Kidney tubule cell (primary cell): ENCODE measurements at places on chromosomes 3 and 15.

GRCh38 chr3:12325586-12326515 is 37.0 kb downstream of the PPARG start:
- DNase-seq, result no peak

DNA sequence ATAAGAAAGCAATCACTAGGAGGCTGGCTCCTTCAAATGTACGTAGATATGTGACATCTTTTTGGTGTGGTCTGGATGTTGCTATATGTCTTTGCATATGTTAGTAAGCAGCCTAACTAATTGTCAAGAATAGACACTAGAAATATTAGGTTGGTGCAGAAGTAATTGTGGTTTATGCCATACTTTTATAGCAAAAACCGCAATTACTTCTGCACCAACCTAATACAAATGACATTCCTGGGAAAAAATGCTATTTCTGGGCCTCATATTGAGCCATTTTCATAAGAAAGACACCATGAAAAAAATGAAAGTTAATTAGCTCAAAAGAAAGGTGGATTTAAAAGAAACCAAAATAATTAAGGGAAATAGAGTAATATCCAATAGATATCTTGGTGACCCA is 555.8 kb downstream of the ZNF385D start:
- no peak for DNase-seq

GRCh38 chr3:194194051-194194756 is 58.3 kb downstream of the HES1 start:
- DNase-seq, result no peak

DNA sequence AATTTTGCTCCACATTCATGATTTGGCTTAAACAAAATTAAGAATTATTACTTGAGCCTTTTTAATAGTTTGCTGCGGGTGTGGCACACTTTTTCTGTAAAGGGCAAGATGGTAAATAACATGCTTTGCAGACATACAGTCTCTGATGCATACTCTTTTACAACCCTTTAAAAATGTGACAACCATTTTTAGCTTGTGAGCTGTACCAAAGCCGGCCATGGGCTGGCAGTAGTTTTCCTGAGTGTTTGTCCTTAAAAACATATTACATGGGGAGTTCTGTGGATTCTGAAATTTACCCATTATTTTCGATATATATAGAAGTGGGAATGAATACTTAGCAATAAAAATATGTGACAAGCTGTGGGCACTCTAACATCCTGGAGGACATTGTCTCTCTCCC is 163.4 kb downstream of the FNDC3B start:
- DNase-seq, result no peak

GRCh38 chr3:41893977-41894376 is 67.9 kb downstream of the ULK4 start:
- peak; percentile 61 for DNase-seq

- peak; percentile 89 for DNase-seq
These were observed 54.4 kb upstream of the HEG1 start for GRCh38 chr3:125110016-125110875.

DNA sequence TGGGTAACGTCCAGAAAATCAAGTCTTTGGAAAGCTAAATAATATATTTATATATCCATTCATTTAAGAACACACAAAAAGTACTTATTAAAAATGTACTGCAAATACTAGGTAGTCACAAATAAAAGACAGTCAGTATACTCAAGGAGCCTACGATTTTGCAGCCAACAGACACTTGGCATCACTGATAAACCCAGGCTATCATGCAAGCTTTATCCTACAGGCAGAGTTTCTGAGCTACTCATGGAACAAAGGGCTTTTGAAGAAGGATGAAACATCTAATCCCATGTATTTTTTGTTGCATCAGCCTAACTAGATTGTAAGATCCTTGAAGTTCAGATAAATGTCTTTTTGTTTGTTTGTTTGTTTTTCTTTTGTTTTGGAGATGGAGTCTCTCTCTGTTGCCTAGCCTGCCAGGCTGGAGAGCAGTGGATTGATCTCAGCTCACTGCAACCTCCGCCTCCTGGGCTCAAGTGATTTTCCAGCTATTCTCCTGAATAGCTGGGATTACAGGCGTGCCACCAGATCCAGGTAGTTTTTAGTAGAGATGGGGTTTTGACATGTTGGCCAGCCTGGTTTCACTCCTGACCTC is 319.4 kb upstream of the MDFIC2 start:
- no peak for DNase-seq

DNA sequence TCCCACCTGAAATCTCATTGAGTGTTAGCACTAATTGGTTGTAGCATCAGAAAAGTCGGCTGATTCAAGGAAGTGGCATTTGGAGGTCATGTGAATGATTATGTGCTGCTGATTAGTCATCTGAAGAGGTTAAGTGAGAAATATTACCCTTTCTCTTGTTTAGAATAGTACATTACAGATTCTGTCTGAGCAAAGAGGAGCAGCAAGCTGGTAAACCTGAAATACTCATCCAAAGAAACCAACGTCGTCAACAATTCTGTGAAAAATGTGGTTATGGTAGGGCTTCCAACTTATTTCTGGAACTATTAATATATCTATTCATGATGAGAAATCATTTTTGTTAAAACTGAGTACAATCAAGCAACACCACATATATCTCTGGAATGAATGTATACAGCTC is 1024.9 kb downstream of the TUSC7 start:
- DNase-seq, result peak; percentile 61

GRCh38 chr3:124213641-124214040 is 221.7 kb upstream of the ROPN1 start:
- DNase-seq, result no peak

DNA sequence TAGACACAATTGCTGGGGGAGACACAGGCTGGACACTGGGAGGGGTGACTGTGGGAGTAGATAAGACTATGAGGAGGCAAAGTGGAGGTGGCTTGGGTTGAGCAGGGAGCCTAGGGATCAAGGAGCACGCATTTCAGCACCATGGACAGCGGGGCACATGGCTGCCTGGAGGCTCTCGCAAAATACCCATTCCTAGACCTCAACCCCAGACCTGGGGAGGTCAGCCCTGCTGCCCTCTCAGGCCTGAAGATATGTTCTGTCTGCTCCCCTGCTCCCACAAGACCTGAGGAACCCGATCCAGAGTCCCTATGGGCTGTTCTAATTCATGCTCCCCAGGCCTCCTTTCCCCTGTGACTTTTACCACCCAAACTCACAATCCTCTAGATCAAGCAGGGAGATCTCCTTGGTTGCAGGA is 16.0 kb upstream of the CPEB1 start:
- DNase-seq, result peak; percentile 35

DNA sequence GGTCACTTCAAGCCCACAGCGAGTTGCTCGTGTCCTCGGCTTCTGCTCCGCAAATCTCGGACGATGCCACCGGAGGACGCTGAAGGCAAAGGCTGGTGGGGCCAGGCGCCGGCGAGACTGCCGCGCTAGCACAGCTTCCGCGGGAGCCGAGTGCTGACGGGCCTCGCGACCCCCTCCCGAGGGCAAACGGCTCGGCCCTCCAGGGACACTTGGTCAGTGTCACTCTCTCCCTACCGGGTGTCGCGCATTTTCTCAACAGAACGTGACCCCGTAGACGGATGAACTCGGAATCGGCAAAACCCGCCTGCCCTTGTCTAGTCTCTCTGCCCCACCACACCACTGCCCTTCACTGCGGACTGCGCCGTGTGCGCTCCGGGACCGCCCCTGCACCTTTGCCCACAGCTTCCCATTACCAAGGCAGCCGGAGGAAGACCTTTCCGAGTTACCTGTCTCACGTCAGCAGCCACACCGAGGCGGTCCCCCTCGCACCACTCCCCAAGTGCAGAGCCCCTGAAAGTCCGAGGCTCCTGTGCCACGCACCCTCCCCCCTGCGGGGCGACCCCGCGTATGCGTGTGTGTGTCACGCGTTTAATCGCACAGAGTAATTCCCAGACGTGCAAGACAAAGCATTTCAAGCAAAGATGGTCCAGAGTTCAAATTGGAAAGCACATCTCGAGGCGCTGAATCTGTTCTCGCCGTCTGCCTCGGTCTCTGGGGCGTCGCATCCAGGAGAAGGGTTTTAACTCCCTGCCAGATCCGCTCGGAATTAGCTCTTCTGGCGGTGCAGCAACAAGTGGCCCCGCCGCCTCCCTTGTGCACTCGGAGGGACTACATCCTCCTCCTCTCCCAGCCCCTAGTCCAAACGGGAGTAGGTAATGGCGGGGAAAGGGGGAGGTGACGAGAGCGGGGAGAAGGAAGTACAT is 245.0 kb upstream of the TOPAZ1 start:
- peak; percentile 73 for DNase-seq

DNA sequence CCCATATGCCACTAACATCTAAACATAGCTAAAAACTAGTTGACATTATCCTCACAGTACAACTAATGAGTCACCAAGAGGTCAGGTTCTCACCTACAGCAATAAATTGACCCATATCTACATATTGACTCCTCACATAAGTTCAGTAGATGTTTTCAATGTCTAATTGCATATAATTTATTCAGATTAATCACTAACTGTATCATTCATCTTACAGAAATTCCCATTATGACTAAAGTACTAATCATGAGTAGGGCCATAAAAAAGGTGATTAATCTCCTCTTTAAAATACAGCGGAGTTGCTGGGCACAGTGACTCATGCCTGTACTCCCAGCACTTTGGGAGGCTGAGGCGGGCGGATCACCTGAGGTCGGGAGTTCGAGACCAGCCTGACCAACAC is 82.4 kb upstream of the ST3GAL6 start:
- DNase-seq, result peak; percentile 86

DNA sequence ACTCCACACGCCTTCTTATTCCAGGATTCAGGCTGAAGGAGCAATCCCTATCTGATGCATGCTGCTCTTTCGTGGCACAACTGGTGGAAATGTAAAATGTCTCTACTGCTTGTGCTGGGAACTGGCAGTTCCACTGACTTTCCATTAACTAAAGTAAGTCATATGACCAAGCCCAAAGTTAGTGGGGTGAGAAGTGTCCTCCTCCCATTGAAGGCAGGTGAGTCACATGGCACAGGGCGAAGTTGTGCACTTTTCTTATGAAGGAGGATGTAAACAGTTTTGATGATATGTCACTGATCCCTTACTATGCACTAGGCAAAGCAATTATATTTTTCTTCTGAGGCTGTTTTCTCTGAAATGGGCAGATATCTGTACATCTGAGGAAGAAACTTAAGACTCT is 51.6 kb downstream of the SLC7A14 start:
- peak; percentile 77 for DNase-seq

GRCh38 chr3:117059067-117059955 is 349.7 kb downstream of the TUSC7 start:
- DNase-seq, result peak; percentile 43

DNA sequence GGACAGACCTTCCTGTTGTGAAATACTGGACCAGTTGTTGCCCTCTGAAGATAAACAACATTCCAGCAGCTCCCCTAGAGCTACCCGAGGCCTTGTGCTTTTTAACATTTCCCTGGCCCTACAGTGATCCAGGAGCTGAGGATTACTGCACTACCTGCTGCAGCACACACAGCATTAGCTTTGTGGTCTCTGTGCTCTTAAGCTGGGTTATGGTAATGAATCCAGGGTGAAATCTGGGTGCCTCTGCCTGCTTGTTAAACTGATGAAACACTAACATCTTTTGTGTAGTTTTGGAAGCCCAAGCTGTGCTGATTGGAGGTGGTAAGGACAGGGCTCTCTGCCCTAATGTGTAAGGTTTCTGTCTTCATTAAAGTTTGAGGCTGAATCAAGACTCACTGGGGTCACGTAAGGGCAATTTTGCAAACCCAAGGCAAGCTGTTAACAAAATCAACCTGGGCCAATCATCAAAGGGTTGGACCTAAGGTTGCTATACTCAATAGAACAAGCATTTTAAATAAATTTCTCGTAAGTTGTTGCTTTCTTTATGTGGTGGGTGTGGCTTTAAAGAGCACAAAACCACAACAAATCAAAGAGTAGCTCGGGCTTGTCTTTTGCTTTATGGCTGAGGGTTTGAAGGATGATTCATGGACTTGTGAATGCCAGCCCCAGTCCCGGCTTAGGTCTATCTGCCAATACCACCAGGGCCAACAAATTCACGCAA is 183.9 kb downstream of the TPRG1 start:
- DNase-seq, result peak; percentile 64

GRCh38 chr3:192993411-192993810 is 75.8 kb upstream of the MB21D2 start:
- no peak for DNase-seq

DNA sequence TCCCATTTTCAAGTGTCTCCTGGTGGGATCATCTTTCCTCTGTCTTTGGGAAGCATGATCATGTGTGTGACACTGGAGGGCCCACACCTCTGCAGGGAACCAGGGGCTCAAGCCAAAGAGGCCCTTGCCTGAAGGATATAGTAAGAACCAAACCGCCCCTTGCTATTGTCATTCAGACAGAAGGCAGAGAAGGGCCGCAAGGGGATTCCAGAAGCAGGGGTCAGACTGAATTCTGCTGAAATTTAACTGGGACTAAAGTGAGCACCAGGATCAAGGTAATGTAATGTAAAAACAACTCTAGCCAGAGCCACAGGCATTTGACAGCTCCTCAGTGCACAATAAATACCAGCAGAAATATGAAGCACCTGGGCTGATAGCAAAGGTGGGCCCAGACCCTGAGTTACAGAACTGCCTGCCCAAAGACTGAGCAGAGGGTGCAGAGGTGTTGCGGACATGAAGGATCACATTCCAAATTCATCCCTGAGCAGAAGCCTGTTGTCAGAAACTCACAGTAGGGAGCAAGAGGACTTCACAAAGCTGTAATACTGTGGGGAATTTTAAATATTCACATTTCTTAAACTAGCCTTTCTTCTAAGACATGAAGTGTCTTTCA is 46.0 kb upstream of the RASGRF1 start:
- no peak for DNase-seq

DNA sequence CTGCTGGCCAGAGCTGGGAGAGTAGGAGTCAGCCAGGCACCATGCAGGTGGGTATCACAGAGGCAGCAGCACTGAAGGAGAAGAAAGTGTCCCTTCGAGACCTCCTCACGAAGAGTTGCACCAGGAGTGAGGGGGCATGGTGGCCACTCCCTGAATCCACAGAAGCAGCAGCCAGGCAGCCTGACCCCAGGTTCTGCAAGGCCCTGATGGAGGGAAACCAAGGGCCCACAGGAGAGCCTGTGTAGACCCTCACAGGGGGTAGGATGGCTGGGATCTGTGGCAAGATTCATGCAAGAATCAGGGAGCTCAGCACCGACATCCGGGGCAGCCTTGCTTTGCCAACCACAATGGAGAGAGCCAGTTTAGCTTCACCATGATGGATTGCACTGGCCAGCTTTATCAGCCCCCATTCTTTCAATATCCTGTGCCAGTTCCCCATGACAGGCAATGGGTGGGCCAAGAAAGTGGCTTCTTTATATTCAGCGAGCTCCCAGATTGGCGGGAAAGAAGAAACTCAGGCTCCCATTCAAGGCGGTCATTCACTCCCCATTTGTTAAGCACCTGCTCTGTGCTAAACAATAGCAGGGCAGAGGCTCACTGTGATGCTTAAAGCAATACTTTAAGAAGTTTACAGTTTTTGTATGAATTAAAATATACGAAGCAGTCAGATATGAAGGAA is 33.5 kb upstream of the TBC1D21 start:
- DNase-seq, result no peak

DNA sequence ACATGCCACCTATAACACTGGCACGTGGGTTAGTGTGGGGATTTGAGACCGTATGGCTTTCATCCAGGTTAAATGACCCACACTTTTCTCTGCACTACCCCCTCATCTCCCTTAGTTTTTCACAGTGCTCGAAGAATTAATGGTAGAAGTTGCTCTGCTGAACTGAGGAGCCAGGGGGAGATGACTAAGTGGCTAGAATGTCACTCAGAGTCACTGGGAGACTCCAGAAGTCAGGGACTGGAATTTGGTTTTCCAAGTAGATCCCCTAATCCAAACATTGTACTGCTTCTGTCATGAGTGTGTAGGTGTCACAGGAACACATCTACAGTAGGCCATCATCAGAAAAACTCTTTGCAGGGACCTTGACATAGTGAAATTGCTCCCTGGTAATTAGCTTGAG is 181.0 kb upstream of the RASGRP1 start:
- no peak for DNase-seq
